ENCODE measurements at places on chromosomes 12 and 14.

GRCh38 chr12:111314953-111315539, 53.8 kb downstream of the PHETA1 start:
- DNase-seq: no peak

- no peak for DNase-seq
Measured at GRCh38 chr12:129571901-129572494, 331.8 kb downstream of the TMEM132D start.

DNA sequence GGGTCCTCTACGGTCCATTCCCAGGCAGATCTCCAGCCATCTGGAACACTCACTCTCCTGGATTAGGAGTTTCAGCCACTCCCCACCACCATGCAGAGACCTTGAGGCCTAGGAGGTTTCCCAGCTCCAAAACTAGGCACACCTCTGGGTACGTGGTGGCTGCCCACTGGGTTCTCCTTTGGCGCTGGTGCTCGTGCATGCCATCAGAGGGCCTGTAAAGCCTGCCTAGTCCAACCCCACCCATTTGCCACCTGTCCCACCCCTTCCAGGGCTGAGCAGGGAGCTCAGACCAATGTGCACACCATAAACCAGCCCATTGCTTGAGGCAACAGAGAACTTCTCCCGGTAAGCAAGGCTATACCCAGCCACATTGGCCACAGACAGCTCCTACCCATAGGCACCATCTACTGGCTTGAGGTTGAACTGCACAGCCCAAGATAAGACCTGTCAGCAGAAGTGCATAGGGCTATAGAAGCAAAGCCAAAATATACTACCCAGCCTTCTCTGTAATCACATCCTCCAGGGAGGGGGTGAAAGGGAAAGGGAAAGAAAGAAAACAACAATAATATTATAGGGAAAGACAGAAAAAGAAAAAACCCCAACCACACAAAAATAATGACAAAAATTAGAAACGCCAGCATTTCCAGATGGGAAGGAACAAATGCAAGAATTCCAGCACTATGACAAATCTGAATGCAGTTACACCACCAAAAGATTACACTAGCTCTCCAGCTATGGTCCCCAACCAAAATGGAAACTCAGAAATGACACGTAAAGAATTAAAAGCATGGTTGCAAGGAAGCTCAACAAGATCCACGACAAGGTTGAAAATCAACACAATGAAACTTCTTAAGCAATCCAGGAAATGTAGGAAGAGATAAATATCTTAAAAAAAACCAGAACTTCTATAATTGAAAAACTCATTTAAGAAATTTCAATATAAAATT, 111.9 kb upstream of the CCDC175 start:
- peak; percentile 6 for DNase-seq

DNA sequence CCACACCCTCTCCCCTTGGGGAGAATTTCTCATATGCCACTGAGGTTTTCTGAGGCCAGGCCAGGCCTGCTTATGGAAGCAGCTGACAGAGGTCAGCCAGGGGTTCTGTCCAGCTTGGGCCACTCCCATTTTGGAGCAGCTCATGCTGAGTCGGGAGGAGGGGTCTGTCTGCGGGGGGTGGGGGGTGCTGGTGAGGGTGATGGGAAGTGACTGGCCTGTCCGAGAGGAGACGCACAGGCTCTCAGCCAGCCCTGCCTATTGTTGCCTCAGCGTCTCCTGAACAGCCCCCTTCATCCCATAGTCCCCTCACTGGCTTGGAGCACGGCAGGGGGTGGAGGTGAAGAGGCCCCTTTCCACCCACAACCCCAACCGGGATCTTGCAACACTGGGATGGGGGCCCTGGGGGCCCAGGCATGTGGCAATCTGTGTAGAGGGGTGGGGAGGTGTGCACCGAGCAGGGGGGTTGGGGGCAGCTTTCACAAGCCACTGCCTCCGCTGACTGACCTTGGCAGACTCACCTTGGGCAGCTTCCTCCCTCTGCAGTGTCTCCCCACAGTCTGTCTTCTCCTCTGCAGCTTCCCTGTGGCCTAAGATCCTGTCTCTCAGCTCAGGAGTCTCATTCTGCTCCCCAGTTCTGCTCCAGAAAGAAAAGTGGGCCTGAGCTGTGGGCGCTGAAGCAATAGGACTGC, 5.5 kb downstream of the CEBPE start:
- peak; percentile 96 for DNase-seq

GRCh38 chr12:48005750-48006021, 1.4 kb upstream of the COL2A1 start:
- no peak for DNase-seq

GRCh38 chr14:65043893-65044595, 57.3 kb downstream of the FNTB start:
- DNase-seq: no peak

GRCh38 chr12:66976526-66976925, 292.6 kb upstream of the CAND1 start:
- DNase-seq: no peak

DNA sequence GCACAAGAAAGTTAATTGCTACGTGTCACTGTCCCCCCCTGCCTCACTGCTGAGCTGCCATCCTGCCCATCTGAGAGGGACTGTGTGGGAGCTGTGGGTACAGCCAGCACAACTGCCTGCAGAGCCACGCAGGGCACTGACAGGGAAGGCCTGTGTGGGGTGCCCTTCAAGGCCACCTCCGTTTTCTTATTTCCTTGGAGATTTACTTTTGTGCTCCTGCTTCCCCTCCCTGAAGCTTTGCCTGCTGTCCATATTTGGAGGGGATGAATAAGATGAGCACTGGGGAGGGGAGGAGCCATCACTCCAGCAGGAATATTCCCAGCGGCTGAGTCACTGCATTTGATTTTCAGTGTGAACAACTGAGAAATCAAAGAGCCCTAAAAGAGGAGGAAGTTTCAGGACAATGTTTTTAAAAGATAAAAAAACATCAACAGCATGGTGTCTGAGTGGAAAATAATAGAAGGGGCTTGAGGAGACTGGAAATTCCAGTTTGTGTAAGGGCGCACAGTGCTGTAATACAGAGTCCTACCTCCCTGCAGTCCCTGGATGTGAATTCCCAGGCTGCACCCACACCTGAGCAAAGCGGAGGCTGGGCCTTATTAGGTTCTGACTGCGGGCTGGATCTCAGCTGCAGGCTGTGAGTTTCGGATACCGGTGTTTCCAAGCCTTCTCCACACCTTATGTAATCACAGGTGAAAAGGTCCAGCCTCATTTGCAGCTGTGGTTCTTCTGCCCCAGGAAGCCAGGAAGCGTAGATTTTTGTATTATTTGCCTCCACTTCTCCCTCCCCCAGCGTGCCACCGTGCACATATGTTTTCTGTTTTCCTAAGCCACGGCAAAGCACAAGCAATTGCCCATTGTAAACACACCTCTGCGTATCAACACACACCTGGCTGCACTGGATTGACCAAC, 192.6 kb upstream of the BCL2L14 start:
- DNase-seq: no peak

GRCh38 chr12:132285991-132286681, 43.3 kb downstream of the GALNT9 start:
- DNase-seq: no peak

DNA sequence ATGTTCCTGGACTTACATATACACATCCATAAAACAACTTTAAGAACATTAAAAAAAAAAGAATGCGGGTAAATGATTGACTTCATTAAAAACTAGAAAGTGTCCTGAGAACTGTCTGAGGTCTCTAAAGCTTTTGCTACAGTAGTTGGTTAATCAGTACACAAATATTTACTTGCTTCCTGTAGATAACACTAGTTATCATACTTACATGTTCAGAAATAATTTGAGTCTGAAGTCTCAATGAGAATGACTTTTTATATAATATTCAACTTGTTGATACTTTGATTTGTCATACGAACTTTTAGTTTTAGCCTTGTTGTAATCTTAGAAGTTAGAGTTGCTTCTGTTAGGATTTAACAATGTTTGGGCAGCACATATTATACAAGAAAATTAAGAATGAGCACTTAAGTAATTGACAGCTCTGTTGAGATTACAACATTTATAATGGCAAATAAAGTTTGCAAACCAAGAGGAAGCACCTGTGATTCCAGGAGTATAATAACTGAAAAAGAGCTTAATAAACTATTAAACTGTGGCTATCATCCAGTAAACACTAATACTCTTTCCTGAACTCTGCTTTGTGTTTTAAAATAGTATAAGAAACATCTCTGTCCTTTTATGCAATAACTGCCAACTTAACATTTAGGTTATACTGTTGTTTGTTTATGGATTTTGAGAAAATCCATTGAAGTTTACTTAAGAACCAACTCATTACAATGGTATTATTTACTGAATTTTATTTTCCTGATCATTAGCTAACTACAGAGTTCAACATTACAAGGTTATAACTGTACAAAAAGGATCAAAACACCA, 131.7 kb downstream of the MIPOL1 start:
- no peak for DNase-seq

DNA sequence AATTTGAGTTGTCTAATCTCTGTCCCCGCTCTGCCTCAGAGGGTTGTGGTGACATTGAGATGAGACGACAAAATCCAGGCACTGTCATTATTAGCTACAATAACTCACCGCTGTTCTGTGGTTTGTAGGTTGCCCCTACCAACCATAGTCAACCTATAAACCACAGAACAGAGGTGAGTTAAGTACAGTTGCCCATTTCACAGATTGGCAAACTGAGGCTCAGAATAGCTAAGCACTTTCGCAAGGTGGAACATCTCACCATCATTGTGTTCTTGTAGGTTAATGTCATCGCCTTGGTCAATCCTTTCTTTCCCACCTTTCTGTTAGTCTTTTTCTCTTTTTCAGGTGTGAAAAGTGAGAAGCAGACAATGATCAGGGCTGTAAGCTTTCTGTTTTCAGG, 63.4 kb upstream of the LHX5 start:
- DNase-seq: no peak
